ENCODE measurements at places on chromosomes 1 and 21.

DNA sequence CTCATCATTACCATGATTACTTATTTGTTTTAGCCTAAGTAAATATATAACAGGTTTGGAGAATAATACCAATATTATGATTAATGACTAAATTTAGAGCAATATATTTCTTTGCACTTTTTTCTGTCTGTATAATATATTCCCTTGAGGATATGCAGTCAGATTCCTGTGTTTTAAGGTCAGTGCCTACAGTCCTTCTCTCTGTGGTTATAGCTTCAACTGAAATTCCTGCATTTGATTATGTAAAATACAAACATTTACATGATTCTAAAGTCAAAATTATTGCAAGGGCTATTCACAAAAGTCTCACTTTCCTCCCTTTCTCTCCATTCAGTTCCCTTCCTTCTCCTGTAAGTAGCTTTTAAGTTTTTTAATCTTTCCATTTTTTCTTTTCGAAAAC is 142.9 kb upstream of the COL6A1 start:
- no peak for DNase-seq

DNA sequence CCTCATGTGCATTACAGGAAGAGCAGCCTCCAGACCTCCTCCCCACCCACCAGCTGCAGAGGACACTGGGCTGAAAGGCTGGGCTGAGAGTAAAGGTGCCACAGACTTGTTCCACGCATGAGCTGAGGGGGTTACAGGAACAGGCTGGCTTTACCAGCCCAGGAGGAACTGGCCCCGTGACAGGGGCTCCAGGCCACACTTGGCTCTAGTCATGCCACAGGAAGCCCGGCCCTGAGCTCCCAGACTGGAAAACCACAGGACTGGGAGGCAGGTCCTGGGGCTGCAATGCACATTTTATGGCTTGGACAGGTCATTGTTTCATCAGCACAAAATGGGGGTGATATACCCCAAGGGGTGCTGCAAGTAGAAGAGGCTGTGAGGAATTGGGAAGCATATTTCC is 35.6 kb downstream of the GPA33 start:
- no peak for DNase-seq

GRCh38 chr1:6465461-6466005 is 440 bp downstream of the TNFRSF25 start:
- DNase-seq, result peak; percentile 65

GRCh38 chr1:31767225-31767624 is 3.1 kb upstream of the ADGRB2 start:
- DNase-seq, result no peak

DNA sequence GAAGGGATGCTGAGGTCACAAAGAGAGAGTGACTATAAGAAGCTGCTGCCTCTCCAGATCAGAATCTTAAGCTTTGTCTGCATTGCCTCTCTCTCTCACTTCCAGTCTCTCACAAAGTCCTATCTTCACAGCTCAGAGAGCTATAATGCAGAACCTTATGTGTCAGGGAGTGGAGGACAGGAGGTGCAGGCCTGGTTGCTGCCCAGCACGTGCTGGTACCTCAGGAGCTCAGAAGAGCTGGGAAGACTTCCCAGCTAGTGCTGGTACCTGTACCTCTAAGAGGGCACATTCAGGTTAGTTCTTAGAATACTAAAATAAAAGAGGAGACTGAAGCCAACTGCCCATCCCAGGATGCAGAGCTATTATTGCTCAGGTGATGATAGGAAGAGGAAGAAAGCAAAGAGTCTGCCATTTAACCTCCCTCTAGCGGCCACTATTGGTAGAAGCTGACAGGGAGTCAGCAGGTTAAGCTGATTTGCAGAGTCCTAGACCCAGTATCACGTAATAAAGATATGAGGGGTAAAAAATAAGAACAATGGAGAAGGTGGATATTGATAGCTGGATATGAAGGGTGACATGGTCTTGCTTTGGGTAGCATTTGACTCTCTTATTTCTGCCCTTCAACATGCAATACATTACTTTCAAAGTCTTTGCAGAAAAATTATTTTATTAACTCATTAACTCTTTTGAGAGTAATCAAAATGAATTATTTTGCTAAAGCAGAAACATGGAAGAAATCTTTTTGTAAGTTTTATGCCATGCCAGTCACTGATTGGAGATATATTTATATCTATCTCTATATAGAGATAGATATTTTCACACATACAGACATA is 138.1 kb upstream of the HMCN1 start:
- DNase-seq, result peak; percentile 74

- no peak for DNase-seq
Observed at GRCh38 chr1:66852870-66853269, 51.8 kb upstream of the INSL5 start.

Measured in CD4-positive, alpha-beta T cell treated with Interleukin-17A for 4 hours (primary cell).